ENCODE measurements at places on chromosomes 7 and 10. TPM values are rescaled to one million over a fixed set of nuclear protein-coding genes. Genes with fewer than 3 reads are reported as not detected.

The NPC1L1 gene
- total RNA-seq = not detected

The KAZALD1 gene
- total RNA-seq = 27.0 TPM

The HYAL4 gene
- not detected for total RNA-seq

The PPRC1 gene
- 12.1 TPM for total RNA-seq

The GSTO2 gene
- 6.5 TPM for total RNA-seq

The LIMK1 gene
- 11.2 TPM for total RNA-seq

The C10orf53 gene
- total RNA-seq = not detected

The OR2A42 gene
- 0.42 TPM for total RNA-seq

DNA sequence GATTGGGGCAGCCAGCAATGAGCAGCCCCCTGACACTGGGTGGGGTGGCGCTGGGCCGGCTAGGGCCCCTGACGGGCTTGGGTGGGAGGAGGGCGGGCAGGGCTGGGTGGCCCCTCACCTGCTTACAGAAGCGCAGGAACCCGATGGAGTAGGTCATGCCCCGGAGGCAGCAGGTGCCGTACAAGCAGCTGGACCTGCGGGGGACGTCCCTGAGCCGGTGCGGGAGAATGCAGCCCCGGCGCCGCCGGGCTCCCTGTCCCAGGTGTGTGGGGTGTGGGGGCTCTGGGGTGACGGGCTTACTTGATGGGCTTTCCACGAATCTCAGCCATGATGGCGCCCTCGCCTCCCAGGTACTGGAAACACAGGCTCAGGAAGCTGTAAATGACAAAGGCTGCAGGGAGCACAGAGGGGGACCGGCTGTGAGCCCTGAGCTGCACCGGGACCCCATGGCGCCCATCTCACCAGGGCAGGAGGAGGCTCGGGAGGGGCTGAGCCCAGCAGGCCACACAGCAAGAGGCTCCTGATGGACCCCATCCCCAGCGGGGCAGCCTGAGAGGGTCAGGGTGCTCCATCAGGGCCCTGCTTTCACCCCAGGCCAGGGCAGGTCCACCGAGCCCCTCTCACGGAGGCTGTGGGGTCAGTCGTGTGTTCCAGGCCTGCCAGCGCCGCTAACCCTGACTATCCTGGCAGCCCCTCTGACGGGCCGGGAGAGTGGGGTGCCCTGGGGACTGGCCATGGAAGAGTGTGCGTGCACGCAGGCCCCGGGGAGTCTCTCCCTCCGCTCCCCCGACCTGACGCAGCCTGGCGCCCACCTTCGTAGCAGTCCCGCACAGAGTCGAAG, 5.8 kb downstream of the TMEM184A start:
- no peak for DNase-seq

- DNase-seq = no peak
Measured at GRCh38 chr7:117470777-117471176, 9.0 kb upstream of the CFTR start.

- DNase-seq = no peak
Measured at GRCh38 chr7:2807845-2808772, 36.0 kb downstream of the GNA12 start.

GRCh38 chr10:96719200-96719599, 1.1 kb downstream of the PIK3AP1 start:
- no peak for DNase-seq

DNA sequence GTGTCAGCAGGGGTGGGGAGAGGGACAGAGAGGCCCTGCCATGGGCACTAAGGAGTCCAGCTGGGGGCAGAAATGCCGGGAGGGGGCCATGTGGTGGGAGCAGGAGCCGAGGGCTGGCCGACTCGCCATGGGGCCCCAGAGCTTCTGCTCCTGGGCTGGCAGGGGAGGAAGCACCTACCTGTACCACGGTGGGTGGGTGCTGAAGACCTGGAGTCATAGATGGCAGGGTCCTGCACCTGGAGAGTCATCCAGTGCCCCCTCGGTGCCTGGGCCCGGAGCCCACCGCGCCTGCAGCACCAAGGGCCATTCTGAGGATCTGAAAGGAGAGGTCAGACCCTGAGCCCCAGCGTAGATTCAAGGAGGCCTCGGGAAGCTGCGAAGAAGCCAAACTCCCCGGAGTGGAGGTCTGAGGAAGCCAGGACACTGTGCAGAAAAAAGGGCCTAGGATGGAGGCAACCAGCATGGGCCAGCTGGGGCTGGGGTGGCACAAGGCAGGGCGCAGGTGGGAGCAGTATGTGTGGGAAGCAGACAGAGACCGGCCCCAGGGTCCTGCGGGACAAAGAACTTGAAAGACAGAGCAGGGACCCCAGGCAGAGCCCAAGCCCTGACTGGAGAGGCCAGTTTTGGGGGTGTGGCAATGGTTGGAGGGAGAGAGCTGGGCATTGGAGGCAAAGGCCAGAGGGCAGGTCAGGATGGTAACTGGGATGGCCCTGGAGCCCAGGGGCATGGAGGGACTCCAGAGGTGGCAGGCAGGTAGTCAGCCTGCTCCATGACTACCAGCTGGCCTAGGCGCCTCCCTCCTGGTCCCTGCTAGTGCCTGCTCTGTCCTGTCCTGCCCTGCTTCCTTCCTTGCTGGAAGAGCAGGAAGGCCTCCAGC, 26.7 kb upstream of the SMARCD3 start:
- DNase-seq = no peak

- DNase-seq = no peak
Measured at GRCh38 chr10:91299999-91300575, 79.6 kb downstream of the PCGF5 start.

DNA sequence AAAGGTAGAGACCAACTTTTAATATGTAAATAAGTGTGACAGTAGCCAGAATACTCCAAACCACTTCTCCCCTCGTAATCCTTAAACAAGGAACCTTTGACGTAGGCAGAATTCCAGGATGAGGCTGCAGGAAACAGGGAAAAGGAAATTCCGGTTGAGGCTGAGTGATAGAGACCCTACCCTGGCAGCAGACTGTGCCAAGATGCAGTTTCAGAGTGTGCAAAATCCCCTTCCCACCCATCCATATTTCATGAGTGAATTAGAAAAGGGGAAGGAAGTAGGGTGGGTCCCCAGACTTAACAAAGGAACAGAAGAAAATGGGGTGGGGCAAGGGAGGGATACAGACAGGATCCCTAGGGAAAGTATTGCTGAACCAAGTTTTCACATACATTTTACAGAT, 143.0 kb downstream of the RAPGEF5 start:
- no peak for DNase-seq

DNA sequence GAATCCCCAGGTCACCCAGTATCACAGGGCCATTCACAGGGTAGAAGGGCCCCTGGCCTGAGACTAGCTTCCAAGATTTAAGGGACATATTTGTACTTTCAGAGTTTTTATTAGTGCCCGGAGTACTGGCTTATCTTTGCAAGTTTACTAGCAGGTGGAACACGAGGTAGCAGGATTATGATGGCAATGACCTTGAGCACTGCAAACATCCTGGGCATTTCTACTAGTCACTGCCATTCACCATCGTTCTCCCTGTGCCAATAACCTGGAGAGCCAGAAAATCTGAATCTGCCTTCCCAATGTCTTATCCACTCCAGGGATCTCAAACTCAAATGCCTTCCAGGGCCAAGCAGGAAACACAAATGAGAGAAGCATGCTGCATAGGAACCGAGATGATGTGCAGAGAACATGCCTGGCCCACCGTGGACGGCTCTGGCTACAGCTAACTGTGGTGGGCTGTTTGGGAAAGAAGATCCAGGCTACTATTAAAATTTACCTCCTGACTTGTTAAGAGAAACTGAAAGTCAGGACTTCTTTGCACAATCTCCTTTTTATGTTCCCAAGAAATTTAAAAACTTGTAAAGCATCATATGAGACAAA, 16.7 kb downstream of the FAM53B start:
- DNase-seq = no peak

DNA sequence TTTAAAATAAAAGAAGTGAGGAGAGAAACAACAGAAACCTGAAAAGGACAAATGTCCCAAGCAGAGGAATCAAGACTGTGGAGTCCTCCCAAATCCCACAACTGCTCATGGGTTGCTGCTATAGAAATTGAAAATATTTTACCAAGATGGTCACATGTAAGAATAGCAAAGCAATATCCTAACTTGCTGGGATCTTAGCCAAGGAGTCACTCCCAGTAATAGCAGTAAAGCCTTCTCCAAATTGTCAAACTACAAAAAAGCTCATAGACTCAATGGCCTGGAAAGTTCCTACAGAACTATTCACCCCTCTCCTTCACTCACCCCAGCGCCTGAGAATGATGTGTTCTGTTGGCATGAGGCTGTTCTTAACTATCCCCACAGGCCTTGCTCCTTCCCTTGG, 186.5 kb downstream of the ELMO1 start:
- no peak for DNase-seq

- no peak for DNase-seq
Measured at GRCh38 chr10:31927884-31928548, 615 bp downstream of the ARHGAP12 start.

- DNase-seq = no peak
Measured at GRCh38 chr10:36119455-36119854, 477.4 kb upstream of the FZD8 start.

- DNase-seq = no peak
Measured at GRCh38 chr7:150685219-150686029, at the start of gene GIMAP2. Gene GIMAP2, plus strand, starts transcription at chr7:150685706. Its CDS starts 1,354 bp downstream, at chr7:150687060.

DNA sequence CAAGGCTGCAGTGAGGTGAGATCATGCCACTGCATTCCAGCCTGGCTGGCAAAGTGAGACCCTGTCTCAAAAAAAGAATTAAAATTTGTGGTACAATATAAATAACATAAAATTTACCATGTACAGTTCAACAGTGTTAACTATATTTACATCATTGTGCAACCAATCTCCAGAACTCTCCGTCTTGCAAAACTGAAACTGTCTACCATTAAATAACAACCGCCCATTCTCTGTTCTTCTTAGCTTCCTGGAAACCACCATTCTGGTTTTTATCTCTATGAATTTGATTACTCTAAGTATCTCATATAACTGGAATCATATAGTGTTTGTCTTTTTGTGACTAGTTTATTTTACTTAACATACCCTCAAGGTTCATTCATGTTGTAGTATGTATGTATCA, 167.6 kb downstream of the AUTS2 start:
- no peak for DNase-seq

GRCh38 chr10:78332012-78332411, 298.3 kb downstream of the RPS24 start:
- DNase-seq = no peak

- DNase-seq = no peak
Measured at GRCh38 chr7:132609222-132609621, 33.0 kb upstream of the PLXNA4 start.

DNA sequence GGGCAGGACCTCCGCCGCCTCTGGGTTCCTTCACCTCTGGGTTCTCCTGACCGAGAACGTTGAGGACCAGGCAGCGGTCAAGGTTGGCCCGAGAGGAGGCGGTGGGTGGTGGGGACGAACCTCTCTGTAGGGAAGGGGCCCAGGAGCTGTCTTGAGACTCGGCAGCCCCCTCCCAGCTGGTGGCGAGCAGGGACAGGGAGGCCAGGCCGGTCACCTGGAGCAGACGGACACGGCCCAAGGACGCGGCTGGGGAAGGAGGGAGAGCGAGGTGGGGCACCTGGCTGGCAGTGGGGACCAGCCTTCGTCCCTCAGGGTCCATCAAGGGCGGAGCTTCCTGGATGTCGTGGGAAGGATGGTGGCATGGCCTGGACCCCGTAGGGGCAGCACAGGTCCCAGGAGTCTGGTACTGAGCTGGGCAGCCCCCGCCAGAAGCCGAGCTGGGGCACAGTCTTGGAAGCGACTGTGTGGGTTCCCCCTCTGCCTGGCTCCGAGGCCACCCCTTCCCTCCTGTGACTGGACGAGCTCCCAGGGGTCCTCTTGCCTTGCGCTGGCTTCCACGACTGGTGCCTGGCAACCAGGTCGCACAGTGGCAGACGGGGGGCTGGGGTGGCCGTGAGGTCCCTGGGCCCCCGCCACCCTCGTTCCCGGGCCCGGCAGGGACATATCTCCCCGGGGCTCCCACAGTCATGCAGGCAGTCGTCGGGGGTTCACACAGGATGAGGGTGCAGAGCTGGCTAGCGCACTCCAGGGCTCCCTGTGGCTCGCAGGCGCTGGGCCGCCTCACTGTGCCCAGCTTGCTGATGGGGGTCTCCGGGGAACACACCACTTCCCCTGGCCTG, 89.9 kb downstream of the DNAJB6 start:
- DNase-seq = no peak

DNA sequence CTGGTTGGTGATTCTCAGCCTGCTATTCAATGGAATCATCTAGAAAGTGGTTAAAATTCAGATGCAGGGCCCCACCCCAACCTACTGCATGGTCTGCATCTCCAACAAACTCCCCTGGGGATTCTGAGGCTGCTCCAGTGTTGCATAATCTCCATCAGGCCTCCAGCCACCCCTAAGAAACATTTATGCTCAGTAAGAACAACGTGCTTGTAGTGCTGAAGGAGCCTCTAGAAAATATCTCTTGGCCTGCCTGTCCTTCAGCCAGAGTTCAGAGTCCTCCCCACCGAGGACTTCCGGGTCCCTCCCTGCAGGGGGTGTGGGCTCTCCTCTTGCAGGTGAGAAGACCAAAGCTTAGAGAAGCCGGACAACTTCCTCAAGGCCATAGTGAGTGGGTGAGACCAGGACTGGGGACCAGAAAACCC, 159.8 kb downstream of the SH3PXD2A start:
- DNase-seq = no peak

DNA sequence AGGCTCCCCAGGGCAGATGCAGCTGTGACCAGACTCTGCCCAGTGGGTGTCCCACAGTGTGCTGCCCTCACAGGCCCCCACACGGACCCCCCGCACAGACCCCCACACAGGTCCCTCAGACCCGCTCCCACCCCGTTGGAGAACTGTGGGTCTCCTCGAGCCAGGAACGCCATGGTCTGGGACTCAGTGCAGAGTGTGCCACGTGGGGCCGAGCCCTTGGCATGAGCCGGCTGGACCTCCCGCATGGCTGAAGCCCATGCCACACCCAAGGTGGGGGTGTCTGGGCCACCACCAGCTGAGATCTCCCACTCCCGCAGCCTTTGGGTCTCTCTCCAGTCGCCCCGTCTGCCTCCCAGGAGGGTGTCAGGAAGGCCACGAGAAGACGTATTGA, 34.3 kb downstream of the JAKMIP3 start:
- DNase-seq = no peak

- DNase-seq = no peak
Measured at GRCh38 chr10:10044922-10045764, 972.5 kb upstream of the CELF2 start.

- DNase-seq = no peak
Measured at GRCh38 chr7:149074116-149074885, 16.2 kb downstream of the ZNF786 start.

DNA sequence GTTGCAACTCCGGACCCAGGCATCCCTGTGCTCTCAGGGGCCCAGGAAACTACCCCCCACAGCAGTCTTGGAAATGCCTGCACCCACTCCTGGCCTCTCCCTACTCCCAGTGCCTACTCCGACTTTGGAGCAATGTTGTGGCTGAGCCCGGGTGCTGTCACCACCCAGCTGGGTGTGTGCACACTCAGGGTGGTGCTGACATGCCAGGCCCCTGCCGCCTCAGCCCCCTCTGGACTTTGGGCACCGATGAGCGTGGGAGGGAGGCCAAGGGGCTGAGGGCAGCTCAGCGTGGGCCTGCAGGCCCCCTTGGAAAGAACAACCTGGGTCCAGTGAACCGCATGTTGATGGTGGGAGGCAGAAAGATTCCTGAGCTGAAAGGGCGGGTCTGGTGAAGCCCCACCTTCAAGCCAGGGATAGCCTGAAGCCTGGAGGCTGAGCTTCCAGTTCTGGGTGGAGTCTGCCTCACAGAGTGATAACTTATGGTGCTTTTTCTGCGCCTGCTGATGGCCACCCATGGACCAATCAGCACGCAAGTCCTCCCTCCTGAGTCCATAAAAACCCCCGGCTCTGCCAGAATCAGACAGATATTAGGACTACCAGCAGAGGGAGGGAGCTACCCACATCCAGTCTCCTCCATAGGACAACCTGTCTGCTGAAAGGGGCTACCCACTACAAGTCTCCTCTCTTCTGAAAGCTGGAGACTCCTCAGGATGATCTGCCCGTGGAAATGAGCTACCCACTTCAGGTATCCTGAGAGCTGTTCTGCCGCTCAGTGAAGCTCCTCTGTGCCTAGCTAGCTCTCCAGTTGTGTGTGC, 380.4 kb upstream of the SORCS1 start:
- DNase-seq = no peak
